Activated CD4-positive, alpha-beta T cell treated with anti-CD3 and anti-CD28 coated beads for 36 hours (primary cell): ENCODE measurements at places on chromosomes 11 and 22. TPM values are rescaled to one million over a fixed set of nuclear protein-coding genes. Genes with fewer than 3 reads are reported as not detected.

The BIRC3 gene
- total RNA-seq, result 99.2 TPM

The PRR33 gene
- 0.09 TPM for total RNA-seq

DNA sequence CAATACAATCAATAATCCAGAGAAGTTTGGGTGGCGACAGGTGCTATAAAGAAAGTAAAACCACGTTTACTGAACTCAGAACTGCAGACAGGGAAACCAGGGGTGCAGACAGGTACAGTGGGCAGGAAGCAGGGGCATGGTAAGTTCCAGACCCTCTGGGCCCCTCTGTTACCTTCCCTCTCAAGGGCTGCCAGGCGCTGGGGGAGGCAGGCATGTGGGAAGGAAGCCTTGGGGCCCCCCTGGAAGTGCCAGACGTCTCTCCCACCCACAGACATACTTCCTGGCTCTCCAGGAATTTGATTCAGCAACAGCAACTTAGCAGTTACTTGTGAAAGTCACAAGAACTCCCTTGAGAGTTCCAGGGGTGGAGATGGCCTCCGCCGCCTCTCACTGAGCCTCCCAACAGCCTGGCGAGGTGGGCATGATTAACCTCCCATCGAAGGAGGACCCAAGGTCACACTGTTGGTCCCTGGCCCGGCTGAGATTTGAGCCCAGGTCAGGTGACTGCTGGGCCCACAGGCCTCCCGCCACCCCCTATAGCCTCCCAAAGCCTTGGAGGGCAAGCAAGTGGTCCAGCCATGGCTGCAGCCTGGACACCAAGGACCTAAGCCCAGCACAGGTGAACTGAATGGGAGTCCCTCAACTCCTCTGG, 14.1 kb upstream of the TSKU start:
- no peak for DNase-seq
- H3K4me1 ChIP-seq, result peaks cover 16% of the 10 kb centered on the region
- H3K36me3 ChIP-seq, result no peaks in the 10 kb centered on the region
- H3K27ac ChIP-seq, result no peak overlapping the region
- no peaks in the 10 kb centered on the region for H3K27me3 ChIP-seq
- no peak overlapping the region for H3K4me3 ChIP-seq

- no peak overlapping the region for H3K27ac ChIP-seq
- no peaks in the 10 kb centered on the region for H3K4me1 ChIP-seq
- H3K27me3 ChIP-seq, result peaks cover 2% of the 10 kb centered on the region
- no peaks in the 10 kb centered on the region for H3K36me3 ChIP-seq
Observed at GRCh38 chr22:30523646-30524489, 18.4 kb upstream of the SEC14L4 start.

DNA sequence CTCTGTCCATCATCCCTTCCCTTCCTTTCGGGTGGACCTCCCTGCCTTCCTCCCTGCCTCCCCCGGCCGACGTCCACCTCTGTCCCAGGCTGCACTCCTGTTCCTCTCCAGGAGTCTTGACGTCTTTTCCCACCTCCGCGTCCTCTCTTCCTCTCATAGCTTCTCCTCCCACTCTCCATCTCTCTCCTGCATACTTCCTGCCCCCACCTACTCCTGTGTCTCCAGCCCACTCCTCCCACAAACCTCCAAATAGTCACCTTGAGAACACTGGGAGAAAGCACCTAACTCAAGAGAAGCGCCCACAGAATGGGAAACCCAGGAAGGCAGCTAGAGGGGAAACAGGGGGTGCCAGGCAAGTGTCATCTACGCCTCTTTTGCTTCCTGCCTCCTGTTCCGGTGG, 60.8 kb downstream of the PDE2A start:
- DNase-seq, result no peak
- no peak overlapping the region for H3K27ac ChIP-seq
- no peak overlapping the region for H3K4me3 ChIP-seq

GRCh38 chr11:44766112-44766971, 39.6 kb downstream of the TSPAN18 start:
- H3K4me1 ChIP-seq, result peaks cover 3% of the 10 kb centered on the region
- H3K27ac ChIP-seq, result no peak overlapping the region
- H3K27me3 ChIP-seq, result no peaks in the 10 kb centered on the region
- no peak overlapping the region for H3K4me3 ChIP-seq

DNA sequence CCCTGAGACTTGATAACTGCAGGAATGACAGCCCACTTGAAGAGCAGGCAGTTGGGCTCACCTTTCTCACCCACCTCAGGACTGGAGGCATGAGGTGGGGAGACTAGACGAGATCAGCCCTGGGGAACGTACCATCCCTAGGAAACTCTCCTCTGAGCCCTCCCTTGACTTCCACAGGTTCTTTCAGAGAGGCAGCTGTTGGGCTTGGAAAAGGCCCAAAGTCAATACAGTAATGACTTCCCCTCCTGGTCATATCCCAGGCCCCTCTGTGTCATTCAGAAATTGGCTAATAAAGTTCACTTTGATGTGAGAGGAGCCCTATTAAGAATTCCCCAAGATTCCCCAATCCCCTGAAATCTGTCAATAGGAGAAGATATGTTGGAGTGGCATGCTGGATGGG, 5.8 kb upstream of the NECTIN1 start:
- H3K36me3 ChIP-seq, result no peaks in the 10 kb centered on the region
- H3K27me3 ChIP-seq, result peaks cover 24% of the 10 kb centered on the region
- DNase-seq, result no peak
- no peak overlapping the region for H3K27ac ChIP-seq
- H3K4me1 ChIP-seq, result peaks cover 4% of the 10 kb centered on the region
- no peak overlapping the region for H3K4me3 ChIP-seq

DNA sequence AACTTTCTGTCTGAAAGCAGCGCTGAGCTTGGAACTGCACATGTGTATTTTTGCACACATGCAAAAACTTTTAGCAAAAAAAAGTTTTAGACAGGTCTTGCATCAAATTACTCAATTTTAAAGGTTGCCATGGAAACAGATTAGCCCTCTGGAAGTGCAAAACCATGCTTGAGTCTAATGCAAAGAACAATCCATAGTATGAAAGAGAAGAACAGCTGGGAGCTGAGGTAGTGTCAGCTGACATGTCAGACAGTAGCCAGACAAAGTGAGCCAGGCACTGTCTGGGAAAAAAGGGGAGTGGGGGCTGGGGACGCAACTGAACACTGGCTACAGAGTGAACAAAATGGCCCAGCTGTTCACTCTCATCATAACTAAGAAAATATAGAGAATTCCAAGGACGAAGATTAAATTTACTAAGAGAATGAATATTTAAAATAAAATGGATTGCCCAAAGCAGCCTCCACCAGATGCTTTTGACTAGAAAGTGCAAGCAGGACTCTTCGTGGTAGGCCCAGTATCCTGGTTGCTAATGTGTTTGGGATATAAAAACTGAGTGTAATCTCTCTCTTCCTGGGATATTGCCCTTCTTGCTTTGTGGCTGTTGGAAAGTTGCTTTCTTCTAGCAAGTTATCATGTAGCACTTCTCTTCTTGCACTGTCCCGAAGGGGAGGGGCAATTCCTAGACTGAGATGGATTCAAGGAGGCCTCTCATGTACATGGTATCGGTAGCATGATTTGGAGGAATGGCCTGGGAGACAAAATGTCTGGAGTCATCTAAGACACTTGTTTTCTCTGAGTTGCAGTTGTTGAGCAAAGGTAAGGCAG, 434.1 kb upstream of the FAT3 start:
- H3K4me1 ChIP-seq, result no peaks in the 10 kb centered on the region
- H3K4me3 ChIP-seq, result no peak overlapping the region
- no peak for DNase-seq

DNA sequence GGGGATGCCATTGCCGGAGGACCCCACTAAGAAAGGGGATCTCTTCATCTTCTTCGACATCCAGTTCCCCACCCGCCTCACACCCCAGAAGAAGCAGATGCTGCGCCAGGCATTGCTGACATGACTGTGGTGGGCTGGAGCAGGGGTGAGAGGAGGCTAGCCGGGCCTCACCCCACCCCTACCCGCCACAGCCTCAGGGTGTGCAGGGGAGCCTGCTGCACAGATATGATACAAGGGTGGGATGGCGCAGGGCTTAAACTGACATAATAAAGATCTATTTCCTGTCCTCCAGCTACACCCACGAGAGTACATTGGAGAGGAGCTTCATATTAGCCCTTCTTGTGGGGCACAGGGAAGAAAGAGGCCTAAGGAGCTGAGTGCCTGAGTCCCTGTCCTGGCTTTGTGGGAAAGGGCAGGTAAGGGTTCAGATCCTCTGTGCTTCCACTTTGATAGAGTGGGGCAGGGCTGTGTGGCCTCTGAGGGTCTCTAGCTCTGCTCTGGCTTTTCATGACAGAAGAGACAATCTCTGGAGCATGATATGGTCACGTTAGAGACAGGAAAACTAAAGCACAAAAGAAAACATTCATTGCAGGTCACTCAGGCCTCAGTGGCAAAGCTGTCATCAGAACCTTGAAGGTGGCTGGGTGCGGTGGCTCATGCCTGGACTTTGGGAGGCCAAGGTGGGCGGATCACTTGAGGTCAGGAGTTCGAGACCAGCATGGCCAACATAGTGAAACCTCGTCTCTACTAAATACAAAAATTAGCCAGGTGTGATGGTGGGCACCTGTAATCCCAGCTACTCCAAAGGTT, 12.4 kb downstream of the UCP2 start:
- H3K27ac ChIP-seq, result peak overlapping the region; percentile 63
- peaks cover 13% of the 10 kb centered on the region for H3K36me3 ChIP-seq
- no peak for DNase-seq
- no peak overlapping the region for H3K4me3 ChIP-seq

- H3K36me3 ChIP-seq, result no peaks in the 10 kb centered on the region
- peaks cover 2% of the 10 kb centered on the region for H3K27me3 ChIP-seq
- peak overlapping the region; percentile 38 for H3K4me3 ChIP-seq
- no peak for DNase-seq
- peaks cover 17% of the 10 kb centered on the region for H3K4me1 ChIP-seq
- H3K27ac ChIP-seq, result peak overlapping the region; percentile 24
Observed at GRCh38 chr22:35914665-35915476, 113.8 kb downstream of the RBFOX2 start.

The MAP4K2 gene
- total RNA-seq, result 54.0 TPM

- DNase-seq, result no peak
- H3K4me1 ChIP-seq, result no peaks in the 10 kb centered on the region
- H3K36me3 ChIP-seq, result no peaks in the 10 kb centered on the region
- peaks cover 3% of the 10 kb centered on the region for H3K27me3 ChIP-seq
- no peak overlapping the region for H3K4me3 ChIP-seq
- no peak overlapping the region for H3K27ac ChIP-seq
Observed at GRCh38 chr11:67664696-67665540, 9.5 kb downstream of the ALDH3B2 start.

- no peak overlapping the region for H3K4me3 ChIP-seq
- H3K27ac ChIP-seq, result no peak overlapping the region
- DNase-seq, result no peak
- no peaks in the 10 kb centered on the region for H3K27me3 ChIP-seq
Observed at GRCh38 chr11:76277298-76278175, 71.2 kb upstream of the WNT11 start.

- H3K27ac ChIP-seq, result no peak overlapping the region
- no peak overlapping the region for H3K4me3 ChIP-seq
- H3K27me3 ChIP-seq, result peaks cover 34% of the 10 kb centered on the region
- H3K36me3 ChIP-seq, result no peaks in the 10 kb centered on the region
- H3K4me1 ChIP-seq, result no peaks in the 10 kb centered on the region
Observed at GRCh38 chr11:93922830-93923229, 72.4 kb upstream of the VSTM5 start.

DNA sequence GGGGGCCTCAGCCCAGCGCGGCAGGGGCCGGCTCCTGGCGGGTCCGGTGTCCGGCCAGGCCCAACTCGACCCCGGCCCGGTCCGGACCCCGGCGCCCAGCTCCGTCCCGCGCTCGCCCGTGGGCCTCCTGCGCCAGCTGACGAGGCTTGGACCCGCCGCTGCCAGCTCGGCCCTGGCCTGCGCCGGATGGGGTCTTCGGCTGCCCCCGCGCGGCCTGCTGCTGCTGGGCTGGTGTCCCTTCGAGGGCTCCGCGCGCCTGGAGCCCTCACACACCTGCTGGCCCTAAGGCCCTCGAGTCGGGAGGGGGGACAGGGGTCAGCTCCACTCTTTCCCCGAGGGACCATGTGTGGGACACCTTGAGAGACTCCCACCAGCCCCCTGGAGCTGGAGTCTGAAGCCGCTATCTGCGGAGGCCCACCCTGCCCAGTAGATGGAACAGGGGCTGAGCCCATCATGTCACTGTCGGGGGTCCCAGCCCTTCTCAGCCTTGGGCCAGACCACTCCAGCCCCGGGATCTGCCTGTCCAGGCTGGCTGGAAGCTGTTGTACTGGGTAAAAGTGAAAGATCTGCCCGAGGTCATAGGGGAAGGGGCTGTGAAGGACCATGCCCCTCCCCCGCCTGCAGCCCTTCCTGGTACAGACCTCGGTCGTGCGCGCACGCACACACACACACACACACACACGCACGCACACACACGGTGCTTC, 768 bp upstream of the CDKN1C start:
- H3K4me1 ChIP-seq, result peaks cover 8% of the 10 kb centered on the region
- DNase-seq, result peak; percentile 52
- H3K27ac ChIP-seq, result no peak overlapping the region
- H3K4me3 ChIP-seq, result peak overlapping the region; percentile 24
- H3K27me3 ChIP-seq, result peaks cover 5% of the 10 kb centered on the region
- no peaks in the 10 kb centered on the region for H3K36me3 ChIP-seq

- no peaks in the 10 kb centered on the region for H3K27me3 ChIP-seq
- no peak for DNase-seq
- H3K27ac ChIP-seq, result no peak overlapping the region
- H3K36me3 ChIP-seq, result no peaks in the 10 kb centered on the region
Observed at GRCh38 chr11:25758145-25758661, 573.7 kb upstream of the ANO3 start.

DNA sequence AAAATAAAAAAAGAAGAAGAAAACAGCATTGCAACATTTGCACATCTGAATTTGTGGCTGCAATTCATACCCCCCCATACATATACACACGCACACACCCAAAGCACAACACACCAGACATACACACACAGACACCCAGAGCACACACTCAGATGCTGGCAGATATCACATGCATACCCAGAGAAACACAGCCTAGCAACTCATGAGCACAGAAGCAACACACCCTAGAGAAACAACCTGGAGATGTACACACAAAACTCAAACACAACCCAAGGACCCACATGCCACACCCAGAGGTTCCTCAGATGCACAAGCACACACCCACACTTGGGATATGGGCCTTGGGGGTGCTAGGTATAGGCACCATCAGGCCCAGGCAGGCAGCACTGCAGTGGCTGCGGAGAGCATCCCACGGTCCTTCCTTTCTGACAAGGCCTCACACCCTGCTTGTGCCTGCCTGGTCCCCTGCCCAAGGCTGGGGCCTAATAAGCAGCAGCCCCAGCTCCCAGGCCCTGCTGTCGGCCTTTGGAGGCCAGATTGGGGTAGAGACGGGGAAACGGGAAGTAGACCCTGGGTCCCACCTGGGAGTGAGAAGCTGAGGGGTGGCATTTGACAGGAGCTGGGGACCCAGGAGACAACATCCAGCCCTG, 3.1 kb downstream of the CST6 start:
- H3K4me3 ChIP-seq, result no peak overlapping the region
- H3K27me3 ChIP-seq, result peaks cover 18% of the 10 kb centered on the region
- peaks cover 7% of the 10 kb centered on the region for H3K4me1 ChIP-seq
- no peak for DNase-seq

The PAX6 gene
- total RNA-seq, result 0.07 TPM

The DEFB131B gene
- total RNA-seq, result not detected

GRCh38 chr11:46015941-46016340, 93.5 kb downstream of the LARGE2 start:
- DNase-seq, result no peak
- H3K27me3 ChIP-seq, result no peaks in the 10 kb centered on the region
- no peak overlapping the region for H3K4me3 ChIP-seq
- H3K27ac ChIP-seq, result no peak overlapping the region
